ENCODE measurements at places on chromosomes 16 and 17.

DNA sequence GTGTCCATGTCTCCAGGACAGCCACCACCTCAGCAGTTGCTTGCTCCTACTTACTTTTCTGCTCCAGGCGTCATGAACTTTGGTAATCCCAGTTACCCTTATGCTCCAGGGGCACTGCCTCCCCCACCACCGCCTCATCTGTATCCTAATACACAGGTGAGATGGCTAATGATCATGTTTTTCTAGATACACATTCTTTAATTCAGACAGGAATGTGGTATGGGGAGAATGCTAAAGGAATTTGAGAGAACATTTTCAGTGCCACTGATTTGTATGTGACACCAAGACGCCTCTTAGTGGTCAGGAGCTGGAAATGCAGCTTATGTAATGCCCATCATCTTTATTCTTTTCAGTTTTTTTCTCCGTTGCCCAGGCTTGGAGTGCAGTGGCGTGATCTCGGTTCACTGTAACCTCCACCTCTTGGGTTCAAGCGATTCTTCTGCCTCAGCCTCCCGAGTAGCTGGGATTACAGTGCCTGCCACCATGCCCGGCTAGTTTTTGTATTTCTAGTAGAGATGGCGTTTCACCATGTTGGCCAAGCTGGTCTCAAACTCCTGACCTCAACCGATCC lies 8.9 kb upstream of the RAPGEFL1 start:
- no peak for DNase-seq

DNA sequence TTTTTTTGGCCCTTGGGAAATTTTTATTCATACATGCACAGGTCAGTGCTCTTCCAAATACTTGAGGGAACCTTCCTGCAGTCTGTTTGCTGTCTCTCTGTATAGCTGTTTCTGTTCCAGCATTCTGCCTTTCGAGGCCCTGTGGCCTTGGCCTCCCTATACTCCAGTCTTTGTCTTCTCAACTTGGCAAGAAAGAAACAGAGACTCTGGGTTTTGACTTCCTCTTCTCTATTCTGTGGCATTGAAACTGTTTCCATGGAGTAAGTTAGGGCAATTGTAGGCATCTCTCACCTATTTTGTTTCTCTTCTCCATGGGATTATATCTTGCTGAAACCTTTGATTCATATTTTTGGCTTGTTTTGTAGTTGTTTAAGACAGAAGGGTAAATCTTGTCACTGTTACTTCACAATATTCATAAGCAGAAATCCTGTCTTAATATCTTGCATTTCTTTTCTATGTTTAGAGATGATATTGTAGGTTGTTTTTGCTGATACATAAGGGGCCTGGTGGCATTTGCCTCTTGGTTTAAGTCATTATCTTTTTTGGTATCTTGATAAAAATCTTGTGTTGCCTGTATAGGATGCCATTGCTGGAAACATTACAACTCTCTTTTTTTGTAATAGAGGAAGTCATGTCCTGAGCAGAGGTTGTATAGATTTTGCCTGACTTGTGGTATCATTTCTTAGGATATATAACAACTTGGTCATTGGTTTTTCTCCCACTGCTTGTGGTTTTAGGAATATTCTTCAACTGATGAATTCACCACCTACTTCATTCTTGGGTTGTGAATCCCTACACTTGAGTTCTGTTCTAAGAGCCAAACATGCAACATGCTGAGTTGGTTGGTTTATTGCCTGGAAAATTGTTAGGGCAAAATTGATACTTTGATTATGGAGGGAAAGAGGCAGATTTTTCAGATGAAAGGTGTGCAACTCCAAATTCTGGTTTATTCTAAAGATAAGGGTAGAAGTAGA lies 168.6 kb downstream of the FTO start:
- DNase-seq: no peak

- DNase-seq: peak; percentile 42
Observed at GRCh38 chr16:11395008-11395948, 50.0 kb downstream of the RMI2 start.

DNA sequence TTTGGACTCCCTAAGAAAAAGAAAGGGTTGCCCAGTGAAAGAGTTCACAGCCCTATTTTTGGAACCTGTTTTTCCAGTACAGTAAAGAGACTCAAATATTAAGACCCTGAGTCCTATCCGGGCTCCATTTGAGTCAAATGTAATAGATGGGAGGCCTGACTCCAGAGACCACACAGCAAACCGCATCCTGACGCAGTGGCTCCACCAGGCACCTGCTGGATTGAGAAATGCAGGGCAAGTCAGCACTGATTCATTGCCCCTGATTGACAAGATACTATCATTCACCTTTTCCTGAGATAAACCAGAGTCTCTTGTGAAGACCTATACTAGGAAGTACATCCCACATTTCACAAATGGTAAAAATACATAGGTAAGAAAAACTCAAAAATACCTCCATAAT lies 715.7 kb upstream of the SOX9 start:
- no peak for DNase-seq

DNA sequence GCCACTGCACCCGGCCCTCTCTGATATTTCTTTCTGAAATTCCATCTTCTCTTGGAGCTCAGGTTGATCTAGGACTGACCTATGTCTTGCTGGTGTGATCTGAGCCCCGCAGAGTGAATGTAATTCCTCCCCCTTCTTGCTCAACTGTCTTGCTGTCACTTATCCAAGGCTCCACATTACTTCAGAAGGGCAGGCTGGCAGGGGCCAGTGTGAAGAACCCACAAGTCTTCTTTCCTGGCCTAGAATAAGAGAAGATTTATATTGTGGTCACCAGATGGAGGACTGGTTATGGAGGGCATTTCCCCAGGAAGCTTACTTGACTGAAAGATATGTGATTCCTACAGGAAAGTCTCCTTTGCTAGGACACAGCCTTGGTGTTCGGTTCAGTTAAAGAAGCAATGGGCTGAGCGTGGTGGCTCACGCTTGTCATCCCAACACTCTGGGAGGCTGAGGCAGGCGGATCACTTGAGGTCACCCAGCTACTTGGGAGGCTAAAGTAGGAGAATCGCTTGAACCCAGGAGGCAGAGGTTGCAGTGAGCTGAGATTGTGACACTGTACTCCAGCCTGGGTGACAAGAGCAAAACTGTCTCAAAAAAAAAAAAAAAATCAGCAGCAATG lies 13.4 kb downstream of the ITGAL start:
- DNase-seq: no peak

GRCh38 chr17:75079023-75079373 lies 8.8 kb upstream of the SLC16A5 start:
- DNase-seq: no peak

DNA sequence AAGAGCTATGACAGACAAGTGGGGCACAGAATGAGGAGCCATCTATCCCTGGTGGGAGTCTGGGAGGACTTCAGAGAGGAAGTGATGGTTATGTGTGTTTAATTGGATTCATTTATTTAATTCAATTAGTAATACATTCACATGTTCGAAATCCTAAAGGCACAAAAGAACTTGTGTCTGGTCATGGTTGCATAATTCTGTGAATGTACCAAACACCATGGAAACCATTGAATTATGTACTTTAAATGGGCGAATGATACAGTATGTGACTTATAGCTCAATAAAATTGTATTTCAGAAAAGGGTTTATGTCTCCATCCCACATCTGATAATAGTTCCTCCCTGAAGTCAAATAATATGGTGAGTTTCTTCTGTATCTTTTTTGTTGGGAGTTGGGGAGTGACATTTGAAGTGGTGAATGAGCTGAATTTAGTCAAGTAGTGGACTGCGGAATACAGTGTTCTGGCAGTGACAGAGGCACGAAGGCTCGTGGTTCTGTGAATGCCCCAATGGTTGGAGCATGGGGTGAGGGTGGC lies 19.8 kb upstream of the G6PC1 start:
- no peak for DNase-seq
